ENCODE measurements at places on chromosomes 13 and 19. TPM values are rescaled to one million over a fixed set of nuclear protein-coding genes. Genes with fewer than 3 reads are reported as not detected.

Gene TMPRSS9
- 0.25 TPM for total RNA-seq

Gene KCNC3
- total RNA-seq, result 2.2 TPM

Gene LILRA2
- total RNA-seq, result not detected

Gene CGB1
- total RNA-seq, result not detected

Gene ATCAY
- total RNA-seq, result 85.8 TPM

Gene C19orf18
- total RNA-seq, result 0.25 TPM

Gene ZNF208
- 23.4 TPM for total RNA-seq
